ENCODE measurements at places on chromosomes 11 and 22.

DNA sequence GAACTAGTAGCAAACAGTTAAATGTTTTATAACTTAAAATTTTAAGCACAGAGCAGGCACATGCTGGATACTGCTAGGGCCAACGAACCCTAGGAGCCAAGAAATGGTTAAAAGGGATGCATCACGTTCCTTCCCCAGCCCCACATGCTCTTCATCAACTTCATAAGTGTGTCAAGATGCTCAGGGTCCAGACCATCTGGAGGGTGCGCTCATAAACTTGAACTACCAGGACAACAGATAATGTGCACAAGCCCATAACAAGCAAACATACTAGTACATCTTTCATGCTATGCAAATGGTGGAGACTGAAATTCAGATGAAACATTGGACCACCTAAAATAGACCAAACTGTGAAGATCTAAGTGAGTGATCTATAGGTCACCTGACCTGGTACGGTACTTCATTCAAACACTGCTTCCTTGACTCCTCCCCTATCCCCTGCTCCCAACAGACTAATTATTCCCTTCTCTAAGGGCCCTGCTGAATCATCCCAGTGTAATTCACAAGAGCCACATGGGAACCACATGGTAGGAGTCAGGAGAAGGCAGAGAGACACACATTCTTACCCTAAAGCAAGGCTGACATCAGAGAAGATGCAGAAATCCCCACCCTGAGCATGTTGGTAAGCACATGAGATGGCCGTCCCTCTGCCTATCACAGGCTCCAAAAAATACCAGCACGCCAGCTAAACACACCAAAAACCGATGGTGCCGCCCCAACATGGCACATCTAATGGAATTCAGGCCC is 83.9 kb downstream of the ETS1 start:
- no peak for DNase-seq

- peak; percentile 46 for DNase-seq
Observed at GRCh38 chr11:72781313-72782080, 12.3 kb downstream of the STARD10 start.

DNA sequence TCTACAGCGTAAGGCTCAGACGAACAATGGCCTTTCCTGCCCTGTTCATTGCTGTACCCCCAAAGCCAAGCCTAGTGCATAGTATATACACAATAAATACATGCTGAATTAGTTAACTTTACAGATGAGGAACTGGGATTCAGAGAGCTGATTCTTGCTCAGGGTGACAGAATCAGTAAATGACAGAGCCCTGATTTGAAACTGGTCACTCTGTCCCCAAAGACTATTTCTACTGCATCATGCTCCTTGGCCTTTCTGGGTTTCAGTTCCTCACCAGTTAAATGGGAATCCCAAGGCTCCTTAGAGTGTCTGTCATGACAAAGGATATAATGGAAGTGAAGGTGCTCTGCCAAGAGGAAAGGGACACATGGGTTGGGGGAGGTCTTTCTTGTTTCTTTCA is 50.5 kb upstream of the TSKU start:
- DNase-seq: no peak

DNA sequence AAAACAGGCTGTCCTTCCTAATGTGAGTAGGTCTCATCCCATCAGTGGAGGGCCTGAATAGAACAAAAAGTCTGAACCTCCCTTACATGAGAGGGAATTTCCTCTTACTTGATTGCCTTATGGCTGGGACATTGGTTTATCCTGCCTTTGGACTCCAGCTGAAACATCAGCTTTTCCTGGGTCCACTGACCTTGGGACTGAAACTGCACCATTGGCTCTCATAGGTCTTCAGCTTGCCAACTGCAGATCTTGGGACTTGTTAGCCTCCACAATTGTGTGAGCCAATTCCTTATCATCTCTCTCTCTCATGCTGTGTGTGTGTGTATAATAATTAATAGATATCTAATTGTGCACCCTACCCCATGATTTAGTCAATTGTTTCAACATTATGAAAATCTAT is 375.3 kb upstream of the DDI1 start:
- DNase-seq: no peak

GRCh38 chr11:16613262-16613511 is 125.3 kb upstream of the C11orf58 start:
- DNase-seq: no peak

DNA sequence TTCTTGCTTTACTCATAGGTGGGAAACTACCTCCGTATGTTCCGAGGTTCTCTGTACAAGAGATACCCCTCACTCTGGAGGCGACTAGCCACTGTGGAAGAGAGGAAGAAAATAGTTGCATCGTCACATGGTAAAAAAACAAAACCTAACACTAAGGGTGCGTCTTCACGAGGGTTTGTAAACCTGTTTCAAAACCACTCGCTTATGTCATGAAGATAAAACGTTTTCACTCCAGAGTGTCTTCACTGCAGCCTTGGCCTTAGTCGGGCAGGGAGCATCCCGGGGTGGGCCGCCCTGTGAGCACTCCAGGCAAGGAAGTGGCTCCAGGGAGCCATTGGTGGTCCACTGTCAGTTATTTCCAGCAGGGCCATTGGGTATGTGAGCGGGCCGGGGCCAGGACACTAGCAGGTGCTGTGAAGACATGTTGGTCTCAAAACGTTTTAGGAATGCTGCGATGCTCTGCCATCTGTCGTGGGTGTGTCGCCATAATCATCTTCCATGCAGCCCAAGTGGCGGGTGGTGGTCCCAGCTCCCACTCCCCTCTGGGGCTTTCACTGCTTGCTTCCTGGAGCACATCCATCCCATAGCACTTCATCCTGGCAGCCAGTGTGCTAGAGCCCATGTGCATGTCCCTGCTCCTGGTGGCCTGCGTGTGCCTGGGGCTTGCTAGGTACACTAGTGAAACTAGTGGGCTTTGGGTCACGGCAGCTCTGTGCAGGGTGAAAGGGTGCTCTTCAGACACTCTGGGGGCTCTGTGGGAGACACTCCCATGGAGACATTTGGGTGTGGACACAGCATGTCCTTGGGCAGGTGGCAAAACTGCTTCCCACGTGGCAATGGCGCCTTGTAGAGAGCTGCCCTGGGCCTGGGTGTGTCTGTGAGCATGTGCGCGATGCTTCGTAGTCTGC is 5.2 kb downstream of the SMARCB1 start:
- DNase-seq: no peak
